ENCODE measurements at places on chromosomes 2 and 18. TPM values are rescaled to one million over a fixed set of nuclear protein-coding genes. Genes with fewer than 3 reads are reported as not detected.

Gene LRRTM4
- not detected for total RNA-seq

Gene PCARE
- total RNA-seq: 0.71 TPM

Gene IL18R1
- total RNA-seq: 33.9 TPM

Gene FAM136A
- total RNA-seq: 19.5 TPM

Gene LIMS4
- 1.1 TPM for total RNA-seq

Gene LMAN1
- 87.9 TPM for total RNA-seq

Gene SKA1
- total RNA-seq: not detected

Gene ITGA6
- total RNA-seq: 60.8 TPM

Gene KCNIP3
- 1.3 TPM for total RNA-seq

Gene EMILIN2
- 31.9 TPM for total RNA-seq

Gene TDRD15
- total RNA-seq: not detected

Gene CHAC2
- 4.4 TPM for total RNA-seq

Gene RNU2-63P
- not detected for total RNA-seq

Gene HS6ST1
- 24.0 TPM for total RNA-seq

Gene PLCD4
- total RNA-seq: not detected

Data from upper lobe of left lung (tissue), 6 donors.